ENCODE measurements at places on chromosomes 7 and 10.

GRCh38 chr10:90138844-90139243, 437.5 kb downstream of the KIF20B start:
- DNase-seq, result no peak

GRCh38 chr10:5789626-5790025, 23.6 kb downstream of the GDI2 start:
- DNase-seq, result no peak

DNA sequence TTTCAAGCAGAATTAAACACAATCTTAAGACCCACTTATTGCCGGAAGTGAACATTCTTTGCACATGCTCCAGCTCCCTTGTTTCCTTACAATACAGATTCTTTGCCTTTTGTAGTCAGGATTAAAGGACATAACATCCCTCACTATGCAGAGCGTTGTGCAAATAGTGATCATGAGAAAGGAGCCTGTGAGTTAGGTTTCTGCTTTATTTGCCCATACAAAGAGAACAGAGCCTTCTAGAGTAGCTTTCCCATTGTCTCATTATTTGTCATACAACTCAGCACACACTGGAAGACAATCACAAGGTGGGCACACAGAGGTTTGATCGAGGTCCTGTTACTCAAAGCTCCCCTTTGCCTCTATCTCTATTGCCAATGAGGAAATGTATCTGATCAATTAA, 48.2 kb upstream of the WDR11 start:
- DNase-seq, result no peak

DNA sequence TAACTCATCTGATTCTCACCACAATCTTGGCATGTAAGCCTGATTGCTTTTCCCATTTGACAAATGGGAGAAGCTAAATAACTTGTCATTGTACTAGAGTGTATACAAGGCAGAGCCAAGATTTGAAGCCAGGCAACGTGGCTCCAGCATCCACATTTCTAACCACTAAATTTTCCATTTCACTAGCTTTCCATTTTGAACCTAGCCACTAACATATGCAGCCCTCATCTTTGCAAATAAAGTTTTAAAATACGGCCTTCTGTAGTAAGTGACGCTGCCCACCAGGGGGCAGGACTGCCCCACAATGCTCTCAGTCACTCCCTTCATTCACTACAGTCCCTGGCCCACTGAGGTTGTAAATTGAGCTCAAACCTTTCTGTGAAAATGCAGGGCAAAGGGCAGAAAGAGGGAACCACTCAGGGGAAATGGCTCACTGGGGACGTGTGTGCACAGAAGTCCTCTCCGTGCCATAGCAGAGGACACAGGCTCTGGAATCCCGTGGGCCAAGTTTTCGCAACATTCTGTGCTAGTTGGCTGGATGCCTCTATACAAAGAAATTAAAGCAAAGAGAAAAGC, 315.7 kb downstream of the TNS3 start:
- DNase-seq, result no peak

GRCh38 chr7:299628-300027, 9.7 kb downstream of the FOXL3 start:
- DNase-seq, result no peak

DNA sequence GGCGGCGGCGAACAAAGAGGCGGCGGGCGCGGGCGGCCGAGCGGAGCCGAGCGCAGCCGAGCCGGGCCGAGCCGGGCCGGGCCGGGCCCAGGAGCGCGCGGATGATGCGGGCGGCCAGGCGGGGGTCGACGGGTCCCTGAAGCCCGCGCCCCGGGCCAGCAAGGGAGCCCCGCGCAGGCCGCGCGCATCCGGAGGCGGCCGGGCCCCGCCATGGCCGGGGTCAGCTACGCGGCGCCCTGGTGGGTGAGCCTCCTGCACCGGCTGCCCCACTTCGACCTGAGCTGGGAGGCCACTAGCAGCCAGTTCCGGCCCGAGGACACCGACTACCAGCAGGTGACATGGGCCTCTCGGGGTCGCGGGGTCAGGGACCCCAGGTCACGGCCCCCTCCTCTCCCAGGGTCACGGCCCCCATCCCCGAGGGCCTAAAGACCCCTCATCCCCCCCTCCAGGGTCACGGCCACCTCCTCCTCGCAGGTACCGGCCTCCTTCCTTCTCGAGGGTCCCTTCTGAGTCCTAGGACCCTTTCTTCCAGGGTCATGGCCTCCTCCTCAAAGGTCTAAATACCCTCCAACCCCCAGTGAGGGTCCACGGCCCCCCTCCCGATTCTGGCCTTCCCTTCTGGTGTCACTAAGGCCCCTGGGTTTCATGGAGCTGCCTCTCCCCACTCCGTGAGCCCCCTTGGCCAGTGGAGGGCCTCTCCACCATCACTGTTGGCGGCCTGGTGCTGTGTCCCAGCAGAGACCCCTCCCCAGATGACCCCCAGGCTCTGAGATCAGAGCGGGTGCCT, at the start of gene TTYH3:
TSS of gene TTYH3 (plus strand) at position 41 of the 787 bp plus-strand sequence. CDS start at position 211, 170 bp downstream.
- DNase-seq, result no peak

GRCh38 chr10:26779176-26779860, 81.4 kb downstream of the ABI1 start:
- DNase-seq, result no peak

DNA sequence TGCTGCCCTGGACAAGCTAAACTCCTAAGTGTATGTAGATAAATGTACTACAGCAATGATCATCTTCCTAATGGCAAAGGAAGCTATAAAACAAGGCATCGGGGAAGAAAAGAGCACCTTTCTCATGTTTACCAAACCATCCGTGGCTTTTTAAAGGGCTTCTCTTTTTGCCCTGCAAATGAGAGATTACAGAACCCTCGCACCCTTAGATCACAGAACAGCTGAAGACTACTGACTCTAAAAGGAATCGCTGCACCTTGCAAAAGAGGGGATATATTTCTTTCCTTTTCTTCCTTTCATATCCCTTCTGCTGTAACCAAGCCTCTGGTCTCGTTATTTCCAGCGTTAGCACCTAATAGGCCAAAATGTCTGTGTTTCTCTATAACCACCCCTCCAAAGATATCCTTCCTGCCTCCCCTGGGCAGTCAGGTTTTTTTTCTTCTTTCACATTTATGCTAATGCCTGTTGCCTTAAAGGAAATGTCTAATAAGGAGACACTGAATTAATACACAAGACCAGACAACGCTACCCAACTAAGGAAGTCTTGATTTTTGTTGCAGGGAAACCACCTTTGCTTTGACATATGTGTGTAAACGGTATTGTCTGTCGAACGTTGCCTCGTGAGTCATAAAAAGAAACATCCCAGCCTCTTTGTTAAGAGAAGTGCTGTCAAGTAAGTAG, 10.5 kb downstream of the ST8SIA6 start:
- no peak for DNase-seq

GRCh38 chr7:32283546-32283945, 206.6 kb downstream of the LSM5 start:
- DNase-seq, result no peak

- DNase-seq, result no peak
Observed at GRCh38 chr7:27434756-27435400, 192.3 kb downstream of the EVX1 start.

- DNase-seq, result no peak
Observed at GRCh38 chr10:93954726-93955363, 38.9 kb upstream of the PLCE1 start.

- DNase-seq, result no peak
Observed at GRCh38 chr7:38068461-38068860, 109.6 kb upstream of the STARD3NL start.

GRCh38 chr7:14841086-14841485, 61.5 kb downstream of the DGKB start:
- DNase-seq, result no peak

DNA sequence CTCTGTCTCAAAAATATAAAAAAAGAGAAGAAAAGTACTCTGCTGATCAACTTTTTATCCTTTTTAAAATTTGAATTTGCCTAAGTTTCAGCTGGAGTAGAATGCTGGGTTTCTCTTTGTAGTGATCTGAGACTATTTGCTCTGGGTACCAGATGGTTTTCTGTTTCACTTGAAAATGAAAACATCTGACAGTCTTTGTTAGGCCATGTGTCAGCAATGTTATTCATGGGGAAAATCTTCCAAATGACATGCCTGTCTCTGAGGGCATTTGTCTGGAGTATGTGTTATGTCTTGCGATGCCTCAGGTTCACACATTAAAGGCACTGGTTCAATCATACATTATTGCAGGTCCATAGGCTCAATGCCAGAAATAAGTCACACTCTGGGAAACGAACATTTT, 175.3 kb upstream of the TMEM229A start:
- DNase-seq, result no peak

DNA sequence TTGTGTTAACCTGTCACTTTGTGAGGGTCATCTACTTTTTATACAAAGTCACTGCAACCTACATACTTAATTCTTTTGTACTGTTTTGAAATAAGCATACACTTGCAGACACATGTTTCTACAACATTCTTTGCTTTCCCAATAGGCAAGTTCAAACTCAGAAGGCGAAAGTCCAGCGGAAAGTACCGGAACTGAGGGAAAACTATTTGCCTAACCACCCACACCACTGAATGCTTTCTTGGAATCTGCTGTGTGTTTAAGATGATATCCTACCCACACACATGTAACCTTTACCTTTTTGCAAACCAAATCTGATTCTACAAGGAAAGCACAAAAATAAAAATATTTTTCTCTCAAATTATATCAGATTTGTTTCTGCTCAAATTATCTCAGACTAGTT, 139.4 kb upstream of the AGR3 start:
- DNase-seq, result no peak

- DNase-seq, result no peak
Observed at GRCh38 chr7:43825391-43825808, 43.9 kb downstream of the MRPS24 start.
